PC-3 (cell line): ENCODE measurements at places on chromosomes 3 and 15. TPM values are rescaled to one million over a fixed set of nuclear protein-coding genes. Genes with fewer than 3 reads are reported as not detected.

Gene CGNL1
- 0.66 and 0.86 TPM in 2 replicates for total RNA-seq

Gene CSTA
- not detected in 2 replicates for total RNA-seq

Gene RPUSD2
- total RNA-seq, result 22.2 and 24.4 TPM in 2 replicates

Gene PDZRN3
- total RNA-seq, result not detected in 2 replicates

Gene C3orf52
- total RNA-seq, result 14.8 and 16.7 TPM in 2 replicates

Gene AMIGO3
- total RNA-seq, result 1.8 and 2.1 TPM in 2 replicates

Gene TMEM87A
- 55.8 and 56.3 TPM in 2 replicates for total RNA-seq

Gene CCR5
- not detected in 2 replicates for total RNA-seq

Gene FAM131A
- total RNA-seq, result 21.9 and 24.2 TPM in 2 replicates

Gene ACAD9
- total RNA-seq, result 38.2 and 38.6 TPM in 2 replicates

Gene FEZF2
- not detected in 2 replicates for total RNA-seq

Gene SKOR1
- 0.11 and 0.35 TPM in 2 replicates for total RNA-seq

Gene SLC22A14
- total RNA-seq, result 0.07 TPM in 1 of 2 replicates, not detected in the other

Gene YEATS2
- total RNA-seq, result 30.4 and 31.0 TPM in 2 replicates

Gene GRAMD1C
- total RNA-seq, result 2.8 and 4.5 TPM in 2 replicates

Gene CACNA2D2
- 0.17 and 0.44 TPM in 2 replicates for total RNA-seq

Gene P2RY14
- total RNA-seq, result not detected in 2 replicates

Gene REC114
- total RNA-seq, result not detected in 2 replicates

Gene PLA1A
- 0.36 TPM in 1 of 2 replicates, not detected in the other for total RNA-seq
